ENCODE measurements at places on chromosomes 13 and 19.

DNA sequence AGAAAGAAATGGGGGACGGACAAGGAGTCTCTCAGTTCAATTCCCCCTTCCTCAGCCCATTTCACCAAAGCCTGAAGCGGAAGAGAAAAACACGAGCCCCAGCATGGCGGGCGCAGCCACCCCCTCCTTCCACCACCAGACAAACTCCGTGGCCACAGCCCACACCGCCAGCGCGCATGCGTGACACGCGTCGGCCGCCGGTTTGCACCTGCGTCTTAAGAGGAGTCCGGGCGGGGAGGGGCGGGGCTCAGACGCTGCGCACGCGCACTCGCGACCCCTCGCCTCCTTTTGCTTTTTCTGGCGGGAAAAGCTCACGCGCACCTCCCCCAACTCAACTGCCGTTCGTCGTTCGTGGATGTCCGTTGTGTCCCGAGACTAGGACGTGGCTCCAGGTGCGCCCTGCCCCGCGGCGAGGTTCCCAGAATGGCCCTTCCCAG is at the start of gene KASH5:
Gene KASH5 (plus strand): TSS at position 314 of the 437 bp plus-strand sequence. CDS start 2,635 bp downstream, outside the sequence.
- DNase-seq = no peak

- no peak for DNase-seq
These were observed 23.6 kb upstream of the LSM14A start for GRCh38 chr19:34148658-34149185.

DNA sequence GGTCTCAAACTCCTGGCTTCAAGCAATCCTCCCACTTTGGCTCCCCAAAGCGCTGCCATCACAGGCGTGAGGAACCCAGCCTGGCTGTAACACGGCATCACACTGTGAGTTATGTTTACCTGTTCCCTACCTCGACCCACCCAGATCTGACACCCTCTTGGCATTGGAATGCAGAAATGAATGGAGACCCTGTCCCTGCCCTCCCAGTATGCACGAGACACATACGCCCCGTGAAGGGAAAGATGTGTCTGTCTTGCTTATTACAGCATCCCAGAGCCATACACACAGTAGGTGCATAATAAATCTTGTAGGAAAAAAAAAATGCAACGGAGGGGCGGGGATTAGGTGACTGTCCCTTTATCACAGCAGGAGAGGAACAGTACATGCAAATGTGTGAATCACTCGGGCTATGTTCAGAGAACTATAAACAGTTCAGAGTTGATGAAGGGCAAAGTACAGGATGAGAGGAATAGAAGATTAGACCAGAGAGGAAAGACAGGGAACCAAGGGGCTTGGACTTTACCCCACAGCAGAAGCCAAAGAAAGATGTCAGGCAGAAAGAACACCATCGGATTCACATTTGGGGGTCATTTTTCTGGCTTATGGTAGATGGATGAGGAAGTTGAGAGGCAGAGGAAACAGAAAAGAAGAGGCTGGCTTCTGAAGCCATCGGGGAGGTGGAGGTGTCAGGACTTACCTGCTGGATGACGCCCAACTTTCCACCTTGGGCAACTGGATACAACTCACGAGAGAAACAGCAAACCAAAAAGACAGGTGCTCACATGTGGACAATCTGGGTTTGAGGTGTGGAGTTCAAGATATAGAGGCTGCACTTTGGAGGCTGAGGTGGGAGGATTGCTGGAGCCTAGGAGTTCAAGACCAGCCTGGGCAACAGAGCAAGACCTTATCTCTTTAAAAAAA is 94.3 kb downstream of the INSR start:
- DNase-seq = peak; percentile 19

DNA sequence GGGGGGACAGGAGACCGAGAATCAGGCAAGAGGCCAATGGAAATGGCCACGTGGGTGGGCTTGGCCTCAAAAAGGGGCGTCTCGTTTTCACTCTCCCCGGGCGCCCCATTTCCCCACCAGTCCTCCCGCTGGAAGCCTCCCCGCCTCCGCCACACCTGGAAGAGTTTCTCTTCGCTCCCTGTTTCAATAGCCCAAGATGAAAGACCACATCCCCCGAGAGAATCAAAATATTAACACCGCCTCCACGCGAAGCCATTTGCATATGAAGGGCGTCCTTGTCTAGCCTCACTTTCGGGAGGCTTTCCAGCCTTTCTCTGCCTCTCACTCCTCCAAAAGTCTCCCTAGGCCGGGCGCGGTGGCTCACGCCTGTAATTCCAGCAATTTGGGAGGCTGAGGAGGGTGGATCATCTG is 691 bp upstream of the OLFM2 start:
- no peak for DNase-seq

GRCh38 chr19:611481-611868 is 21.8 kb downstream of the HCN2 start:
- DNase-seq = no peak

DNA sequence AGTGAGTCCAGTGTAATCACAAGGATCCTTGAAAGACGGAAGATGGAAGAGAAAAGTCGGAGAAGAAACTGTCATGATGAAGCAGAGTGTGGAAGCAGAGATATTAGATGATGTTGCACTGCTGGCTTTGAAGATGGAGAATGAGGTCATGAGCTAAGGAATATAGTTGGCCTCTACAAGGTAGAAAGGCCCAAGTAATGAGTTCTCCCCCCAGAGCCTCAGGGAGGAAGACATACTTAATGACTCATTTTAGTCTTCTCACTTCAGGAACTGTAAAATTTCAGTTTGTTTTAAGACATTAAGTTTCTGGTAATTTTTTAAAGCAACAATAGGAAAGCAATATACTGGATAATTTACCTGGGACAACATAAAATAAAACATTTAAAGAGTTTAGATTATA is 1331.5 kb upstream of the PCDH20 start:
- peak; percentile 20 for DNase-seq

DNA sequence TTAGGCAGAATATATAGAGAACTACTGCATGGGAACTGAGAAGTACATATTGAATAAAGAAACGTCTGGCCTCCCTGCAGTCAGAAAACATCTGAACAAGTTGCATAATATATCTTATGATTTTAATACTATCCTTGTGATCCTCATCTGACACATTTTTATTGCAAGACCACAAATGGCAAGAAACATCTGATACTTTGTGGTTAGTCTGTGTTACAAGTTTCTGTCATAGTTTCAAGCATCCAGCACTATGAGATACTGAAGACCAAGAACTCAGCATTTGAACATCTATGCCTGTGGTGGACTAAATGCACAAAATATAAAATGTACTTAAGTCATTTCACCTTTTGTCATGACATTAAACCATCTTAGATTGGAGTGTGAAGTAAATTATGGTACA is 1175.8 kb upstream of the MIR17HG start:
- DNase-seq = no peak

DNA sequence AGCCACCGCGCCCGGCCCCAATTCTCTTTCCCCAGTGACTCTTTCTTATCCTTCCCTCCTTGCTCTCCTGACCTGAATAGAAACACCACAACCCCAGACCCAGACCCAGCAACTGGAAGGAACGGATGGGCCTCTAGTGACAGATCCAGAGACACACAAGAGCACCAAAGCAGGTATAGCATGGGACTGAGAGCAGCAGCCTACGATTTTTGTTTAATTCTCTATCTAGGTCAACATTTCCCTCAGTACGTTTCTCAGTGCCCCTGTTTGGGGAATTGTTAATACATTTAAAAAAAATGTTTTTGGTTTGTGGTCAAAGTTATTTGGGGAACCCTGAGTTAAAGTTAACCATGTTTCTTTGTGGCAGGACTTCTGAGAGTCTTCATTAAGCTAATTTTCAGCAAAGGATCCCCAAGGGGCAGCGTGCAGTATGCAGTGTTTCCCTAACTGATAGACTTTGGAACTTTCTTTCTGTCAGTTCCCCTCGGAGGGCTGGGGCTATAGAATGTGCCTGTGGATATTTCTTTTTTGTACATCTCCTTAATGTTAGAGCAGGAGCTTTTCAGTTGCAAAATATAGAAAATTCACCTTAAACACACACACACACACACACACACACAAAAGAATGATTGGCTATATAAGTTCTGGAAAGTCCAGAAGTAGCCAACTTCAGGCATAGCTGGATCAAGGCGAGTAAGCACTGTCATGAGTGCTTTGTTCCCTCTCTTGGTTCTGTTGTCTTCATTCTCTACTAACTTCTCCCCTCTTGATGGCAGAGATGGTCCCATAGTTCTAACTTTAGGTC is 6.3 kb downstream of the FXYD5 start:
- DNase-seq = no peak

GRCh38 chr13:18948664-18949488 is 232.7 kb downstream of the TUBA3C start:
- DNase-seq = no peak

- DNase-seq = peak; percentile 95
These were observed at the start of gene IZUMO1 for GRCh38 chr19:48746738-48747575. Gene IZUMO1 (minus strand): TSS chr19:48746909. CDS start chr19:48745859, 1,050 bp downstream.

DNA sequence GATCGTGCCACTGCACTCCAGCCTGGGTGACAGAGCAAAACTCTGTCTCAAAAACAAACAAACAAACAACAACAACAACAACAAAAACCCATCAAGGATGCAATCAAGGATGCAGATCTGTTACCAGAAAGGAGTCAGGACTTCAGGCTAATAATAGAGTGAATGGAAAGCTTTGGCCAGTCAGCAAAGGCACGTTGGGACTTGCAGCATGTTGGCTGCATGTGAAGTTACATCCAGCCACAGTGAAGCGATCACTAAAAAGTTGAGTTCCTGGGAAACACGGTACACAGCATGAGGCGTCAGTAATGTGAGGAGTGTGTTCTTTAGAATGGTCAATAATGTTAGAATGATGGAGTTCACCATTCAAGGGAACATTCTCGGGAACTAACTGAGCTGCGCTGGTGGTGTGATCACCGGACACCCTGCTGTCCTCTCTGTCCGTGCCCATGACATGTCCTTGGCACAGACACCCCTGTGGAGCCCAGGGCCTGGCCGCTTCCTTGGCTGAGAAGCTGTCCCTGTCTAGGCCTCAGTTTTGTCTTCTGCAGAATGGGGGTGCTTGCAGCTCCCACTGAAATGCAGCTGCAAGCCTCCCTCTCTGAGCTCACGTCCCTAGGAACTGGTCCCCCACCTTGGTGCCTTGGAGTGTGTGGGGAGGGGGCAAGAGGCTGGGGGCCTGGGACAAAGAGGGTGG is 2.3 kb upstream of the LGALS7B start:
- no peak for DNase-seq

DNA sequence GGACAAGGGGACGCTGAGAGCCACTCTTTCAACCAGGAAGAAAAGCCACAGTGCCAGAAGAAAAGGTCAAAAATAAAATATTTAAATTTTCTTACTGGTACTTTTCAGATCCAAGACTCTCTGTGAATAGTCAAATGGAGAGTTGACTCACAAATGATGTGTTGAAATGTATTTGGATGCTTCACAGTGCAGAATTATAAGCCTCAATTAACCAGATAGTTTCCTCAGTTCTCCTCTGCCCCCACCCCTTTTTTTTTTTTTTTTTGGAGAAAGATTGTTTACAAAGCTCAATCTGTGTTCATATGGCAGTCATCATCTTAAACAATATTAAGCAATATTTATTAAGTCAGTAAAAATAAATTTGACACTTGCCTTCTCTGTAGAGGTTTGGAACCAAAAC is 470.8 kb downstream of the FGF9 start:
- DNase-seq = no peak

GRCh38 chr13:33287142-33287882 is 1.8 kb upstream of the STARD13 start:
- no peak for DNase-seq

GRCh38 chr13:48491423-48492095 is 41.3 kb downstream of the RCBTB2 start:
- DNase-seq = no peak

DNA sequence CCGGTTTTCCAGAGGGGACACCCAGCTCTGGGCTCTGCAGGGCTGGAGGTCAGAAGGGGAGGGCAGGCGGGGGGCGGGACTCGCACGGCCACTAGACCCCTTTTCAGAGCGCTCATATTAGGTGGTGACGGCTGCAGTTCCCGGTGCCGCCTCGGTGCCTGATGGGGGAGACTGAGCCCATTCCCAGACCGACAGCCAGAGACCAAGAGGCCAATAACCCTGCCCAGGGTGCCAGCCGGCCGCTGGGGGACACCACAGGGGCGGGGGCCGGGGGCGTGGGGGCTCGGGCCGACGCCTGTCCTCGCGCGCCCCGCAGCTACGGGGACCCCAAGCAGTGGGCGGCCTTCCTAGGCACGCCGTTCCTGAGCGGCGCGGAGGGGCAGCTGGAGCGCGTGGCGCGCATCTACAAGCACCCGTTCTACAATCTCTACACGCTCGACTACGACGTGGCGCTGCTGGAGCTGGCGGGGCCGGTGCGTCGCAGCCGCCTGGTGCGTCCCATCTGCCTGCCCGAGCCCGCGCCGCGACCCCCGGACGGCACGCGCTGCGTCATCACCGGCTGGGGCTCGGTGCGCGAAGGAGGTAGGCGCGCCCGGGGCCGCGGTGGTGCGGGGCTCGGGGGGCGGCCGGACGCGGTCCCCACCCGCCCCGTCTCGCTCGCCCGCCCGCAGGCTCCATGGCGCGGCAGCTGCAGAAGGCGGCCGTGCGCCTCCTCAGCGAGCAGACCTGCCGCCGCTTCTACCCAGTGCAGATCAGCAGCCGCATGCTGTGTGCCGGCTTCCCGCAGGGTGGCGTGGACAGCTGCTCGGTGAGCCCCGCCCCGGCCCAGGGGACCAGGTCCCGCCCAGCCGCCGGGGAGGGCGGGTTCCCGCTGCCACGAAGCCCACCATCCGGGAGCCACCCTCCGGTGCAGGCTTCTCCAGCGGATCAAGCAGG is 2.4 kb downstream of the TIMM13 start:
- DNase-seq = peak; percentile 84

Measured in mesendoderm (in vitro differentiated cells).